ENCODE measurements at places on chromosomes 3 and 15.

DNA sequence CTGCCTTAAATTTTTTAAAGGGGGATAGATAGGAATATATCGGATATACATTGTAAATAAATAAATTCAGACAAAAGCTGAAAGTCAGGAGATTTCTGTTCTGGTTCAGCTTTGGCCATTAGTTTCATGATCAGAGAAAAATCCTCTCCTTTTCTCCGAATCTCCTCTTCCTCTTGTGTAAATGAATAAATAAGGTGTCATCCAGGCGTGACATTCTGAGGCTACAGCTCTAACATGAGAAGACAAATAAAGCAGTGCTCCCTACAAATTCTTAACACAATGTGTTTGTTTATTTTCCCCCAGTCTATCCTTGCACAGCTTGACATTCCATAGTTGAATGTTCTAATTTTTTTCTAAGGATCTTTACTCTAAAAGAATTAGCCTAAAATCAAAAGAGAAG is 9.4 kb upstream of the MB21D2 start:
- no peak for DNase-seq

GRCh38 chr3:23389686-23390085 is 186.6 kb downstream of the UBE2E2 start:
- no peak for DNase-seq

DNA sequence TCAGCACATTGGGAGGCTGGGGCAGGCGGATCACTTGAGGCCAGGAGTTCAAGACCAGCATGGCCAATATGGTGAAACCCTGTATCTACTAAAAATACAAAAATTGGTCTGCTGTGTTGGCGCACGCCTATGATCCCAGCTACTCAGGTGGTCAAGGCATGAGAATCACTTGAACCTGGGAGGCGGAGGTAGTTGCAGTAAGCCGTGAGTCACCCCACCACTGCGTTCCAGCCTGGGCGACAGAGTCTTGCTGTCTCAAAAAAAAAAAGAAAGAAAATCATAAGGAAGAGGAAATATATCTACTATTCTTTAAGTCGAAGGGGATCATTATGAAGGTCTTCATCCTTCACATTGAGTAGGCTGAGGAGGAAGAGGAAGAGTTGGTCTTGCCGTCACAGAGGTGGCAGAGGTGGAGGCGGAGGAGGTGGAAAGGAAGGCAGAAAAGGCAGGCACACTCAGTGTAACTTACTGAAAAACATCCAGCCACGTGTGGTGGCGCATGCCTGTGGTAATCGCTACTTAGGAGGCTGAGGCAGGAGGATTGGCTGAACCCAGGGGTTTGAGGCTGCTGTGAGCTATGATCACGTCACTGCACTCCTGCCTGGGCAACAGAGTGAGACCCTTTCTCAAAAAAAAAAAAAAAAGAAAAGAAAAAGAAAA is 14.2 kb downstream of the CSK start:
- DNase-seq: no peak

GRCh38 chr15:89575656-89576416 is 567 bp downstream of the TICRR start:
- DNase-seq: no peak

DNA sequence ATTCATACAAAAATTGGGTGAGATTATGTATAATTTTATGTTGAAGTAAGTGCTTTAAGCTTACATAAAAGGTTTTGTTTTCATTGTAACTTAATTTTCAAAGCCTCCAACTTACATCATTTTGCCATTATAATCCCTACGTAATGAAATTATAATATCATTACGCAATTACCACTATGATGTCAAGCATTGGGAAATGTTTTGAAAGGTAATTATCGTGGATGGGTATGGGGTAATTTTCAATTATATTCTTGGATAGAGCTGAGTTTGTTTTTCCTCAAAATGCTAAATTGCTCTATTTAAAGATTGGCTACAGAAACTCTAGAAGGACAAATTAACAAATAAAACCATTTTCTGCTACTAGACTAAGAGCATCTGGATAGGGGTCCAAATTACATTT is 80.2 kb upstream of the FAM3D start:
- no peak for DNase-seq

GRCh38 chr15:85429522-85429921 is 49.1 kb downstream of the AKAP13 start:
- no peak for DNase-seq

- DNase-seq: no peak
Observed at GRCh38 chr3:29440413-29441305, 159.8 kb downstream of the RBMS3 start.

DNA sequence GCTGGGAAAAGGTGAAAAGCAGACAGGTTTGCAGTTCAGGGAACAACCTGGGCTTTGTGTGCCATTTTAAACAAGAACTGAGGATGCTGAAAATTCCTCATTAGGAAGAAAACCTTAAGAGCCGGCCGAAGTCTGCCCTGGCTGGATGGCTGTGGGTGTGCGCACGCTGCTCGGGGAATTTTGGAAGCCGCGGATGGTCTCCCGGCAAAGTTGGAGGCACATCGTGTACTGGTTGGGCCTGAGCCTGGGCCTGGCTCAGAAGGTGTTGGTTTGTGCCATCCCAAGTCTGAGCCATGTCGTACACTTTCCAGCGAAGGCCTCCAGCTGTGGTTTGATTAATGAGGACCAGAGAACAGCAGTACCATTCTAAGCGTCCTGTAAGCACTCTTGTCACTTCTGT is 188.2 kb downstream of the ATP10A start:
- no peak for DNase-seq

Data from CD4-positive, alpha-beta T cell treated with Interleukin-15 for 4 hours (primary cell).